ENCODE measurements at places on chromosomes 2 and 18.

DNA sequence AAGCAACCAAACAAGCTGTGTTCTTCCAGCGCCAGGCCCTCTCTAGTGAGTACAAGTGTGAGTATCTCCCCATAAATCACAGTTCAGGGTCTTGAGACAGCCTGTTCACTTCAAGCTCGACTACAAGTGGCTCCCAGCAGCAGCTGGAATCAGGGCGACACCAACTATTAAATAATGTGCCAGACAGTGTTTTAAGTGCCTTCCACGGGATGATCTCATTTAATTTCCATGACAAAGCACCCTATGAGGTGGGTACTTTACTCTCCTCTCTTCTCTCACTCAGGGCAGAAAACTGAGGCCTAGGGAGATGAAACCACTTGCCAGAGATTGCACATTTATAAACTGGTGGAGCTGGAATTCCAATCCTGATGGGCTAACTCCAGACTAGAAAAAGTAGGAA is 2.6 kb upstream of the FAM136A start:
- no peak for DNase-seq

- no peak for DNase-seq
These were observed 245.0 kb upstream of the MGAT5 start for GRCh38 chr2:134008837-134009236.

DNA sequence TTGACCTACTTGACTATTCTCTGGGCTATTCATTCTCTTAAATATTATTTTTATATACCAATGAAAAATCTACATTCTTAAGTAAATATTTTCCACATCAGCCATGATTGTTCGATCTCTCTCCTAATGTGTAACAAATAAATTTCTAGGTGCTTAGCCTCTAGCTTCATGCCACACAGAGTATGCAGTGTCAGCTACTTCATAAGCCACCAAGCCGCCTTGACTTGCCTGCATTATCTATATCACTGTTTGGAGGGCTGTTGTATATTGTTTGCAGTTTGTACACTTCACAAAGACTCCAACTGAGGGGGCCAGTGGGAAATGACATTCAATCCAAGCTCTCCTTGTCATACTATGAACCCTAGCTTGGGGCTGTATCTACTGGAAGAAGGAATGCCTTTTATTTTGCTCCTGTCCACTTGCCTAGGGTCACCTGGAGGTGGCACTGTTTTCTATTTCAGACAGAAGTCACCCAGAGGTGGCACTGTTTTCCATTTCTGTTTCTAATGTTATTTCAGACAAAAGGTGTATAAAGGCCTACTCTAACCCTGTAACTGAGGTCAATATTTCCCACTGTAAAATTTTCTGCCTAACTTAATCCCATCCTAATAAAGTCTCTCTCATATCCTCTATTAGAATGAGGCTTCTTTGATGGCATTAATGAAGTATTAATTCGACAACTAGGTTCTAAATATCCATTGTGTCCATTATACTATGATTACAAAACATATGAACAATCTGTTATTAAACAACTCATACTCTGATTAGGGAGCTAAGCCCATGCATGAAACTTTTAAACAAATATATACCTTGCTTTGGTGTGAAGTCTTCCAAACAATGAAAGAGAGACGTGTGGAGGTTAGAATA is 36.4 kb downstream of the COL5A2 start:
- DNase-seq, result peak; percentile 14

DNA sequence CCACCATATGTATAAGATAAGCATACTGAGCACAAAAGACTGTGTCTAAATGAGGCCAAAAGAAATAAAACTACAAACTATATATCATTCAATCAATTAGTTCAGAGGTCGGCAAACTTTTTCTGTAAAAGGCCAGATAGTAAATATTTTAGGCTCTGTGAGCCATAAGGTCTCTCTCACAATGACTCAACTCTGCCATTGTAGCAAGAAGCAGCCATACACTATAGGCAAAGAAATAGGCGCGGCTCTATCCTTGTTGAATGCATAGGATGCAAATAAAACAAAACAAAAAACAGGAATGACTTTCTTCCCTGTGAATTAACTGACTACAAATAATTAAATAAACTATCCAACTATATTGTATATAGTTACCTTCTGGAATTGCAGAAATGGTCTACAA is 8.6 kb upstream of the CCDC88A start:
- DNase-seq, result no peak

GRCh38 chr2:130791617-130791939 is 36.2 kb downstream of the AMER3 start:
- no peak for DNase-seq

DNA sequence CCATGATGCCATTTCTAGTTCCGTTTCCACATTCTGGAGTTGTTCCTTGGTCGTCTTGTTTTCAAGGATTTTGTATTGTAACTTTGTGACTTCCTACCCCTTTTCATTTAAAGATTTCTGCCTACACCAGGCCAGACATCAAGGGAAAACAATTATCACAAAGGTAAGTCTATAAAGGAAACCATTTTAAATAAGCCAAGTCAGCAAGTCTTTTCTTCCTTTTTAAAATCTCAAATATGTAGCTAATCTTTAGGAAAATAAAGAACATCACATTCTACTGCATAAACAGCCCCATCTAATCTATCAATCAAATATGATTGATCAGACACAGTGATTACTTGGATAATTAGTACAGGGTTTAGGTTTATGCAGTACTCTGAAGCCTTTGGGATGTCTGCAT is 35.8 kb upstream of the INSIG2 start:
- no peak for DNase-seq

DNA sequence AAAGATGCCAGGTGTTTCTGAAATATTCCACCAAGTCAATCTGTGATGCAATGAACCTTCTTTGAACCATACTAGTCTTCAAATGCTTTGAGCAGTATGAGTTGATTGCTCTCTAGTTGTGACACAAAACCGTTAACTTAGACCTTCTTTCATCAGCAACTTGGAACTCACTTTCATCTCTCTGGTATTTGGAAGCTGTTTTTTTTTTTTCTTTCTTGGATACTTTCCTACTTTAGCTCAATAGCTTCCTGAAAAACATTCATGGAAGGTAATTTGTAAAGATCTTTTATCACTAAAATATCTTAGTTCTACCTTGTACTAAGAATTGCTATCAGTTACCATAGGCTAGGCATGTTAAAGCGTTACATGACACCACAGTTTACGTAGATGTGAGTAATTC is 1071.9 kb upstream of the CHAC2 start:
- DNase-seq, result no peak

DNA sequence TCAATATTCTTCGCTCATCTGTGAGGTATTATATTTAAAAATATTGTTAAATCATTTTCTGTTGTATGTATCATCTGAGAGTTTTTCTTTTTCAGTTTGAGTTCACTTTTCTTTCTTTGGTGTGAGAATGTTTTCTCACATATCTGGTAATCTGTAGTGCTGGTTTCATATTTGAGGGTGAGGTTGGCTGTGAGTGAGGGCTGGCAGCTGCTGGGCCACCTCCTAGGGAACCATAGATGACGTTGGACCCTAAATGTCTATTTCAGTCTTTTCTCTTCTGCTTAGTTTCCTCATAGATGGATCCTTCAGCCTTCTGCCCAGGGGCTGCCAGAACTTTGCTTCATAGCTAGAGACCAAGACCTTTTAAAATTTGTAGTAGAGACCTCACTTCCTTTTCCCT is 33.5 kb downstream of the MGAT5 start:
- no peak for DNase-seq

DNA sequence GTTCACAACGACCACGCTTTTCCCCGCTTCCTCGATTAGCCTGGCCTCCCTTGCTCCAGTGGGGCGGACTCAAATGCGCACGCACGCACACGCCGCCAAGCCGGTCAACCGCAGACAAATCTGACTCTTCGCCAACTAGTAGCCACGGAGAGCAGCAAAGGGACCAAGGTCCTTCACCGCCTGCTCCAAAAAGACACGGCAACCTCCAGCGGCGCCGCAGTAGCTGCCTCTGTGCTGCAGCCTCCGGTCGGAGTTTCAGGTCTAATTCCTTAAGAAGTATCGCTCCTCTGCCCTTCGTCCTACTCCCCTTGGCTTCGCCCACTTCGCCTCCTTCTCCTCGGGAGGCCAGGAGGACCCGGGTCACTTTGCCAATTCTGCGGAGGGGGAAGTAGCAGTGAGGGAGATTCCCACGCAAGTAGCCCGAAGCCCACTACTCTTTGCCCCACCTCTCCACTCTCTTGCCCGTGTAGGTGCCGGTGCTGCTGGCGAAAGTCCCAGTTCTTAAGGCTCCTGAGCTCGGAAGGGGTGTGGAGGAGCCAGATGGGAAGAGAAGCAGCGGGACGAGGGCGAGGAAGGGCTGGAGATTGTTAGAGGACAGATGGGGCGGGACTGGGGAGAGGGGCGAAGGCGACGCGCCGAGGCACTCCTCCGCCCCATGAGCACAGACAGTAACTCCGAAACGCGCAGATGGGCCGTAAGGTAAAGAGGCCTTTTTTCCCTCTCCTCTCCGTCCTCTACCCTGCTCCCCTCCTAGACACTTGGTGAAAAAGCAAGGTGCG is 615 bp downstream of the AKAIN1 start:
- DNase-seq, result no peak

GRCh38 chr2:55712477-55713060 is 18.9 kb upstream of the PNPT1 start:
- no peak for DNase-seq

- no peak for DNase-seq
These were observed 169.3 kb upstream of the NXPH2 start for GRCh38 chr2:138949517-138949916.

DNA sequence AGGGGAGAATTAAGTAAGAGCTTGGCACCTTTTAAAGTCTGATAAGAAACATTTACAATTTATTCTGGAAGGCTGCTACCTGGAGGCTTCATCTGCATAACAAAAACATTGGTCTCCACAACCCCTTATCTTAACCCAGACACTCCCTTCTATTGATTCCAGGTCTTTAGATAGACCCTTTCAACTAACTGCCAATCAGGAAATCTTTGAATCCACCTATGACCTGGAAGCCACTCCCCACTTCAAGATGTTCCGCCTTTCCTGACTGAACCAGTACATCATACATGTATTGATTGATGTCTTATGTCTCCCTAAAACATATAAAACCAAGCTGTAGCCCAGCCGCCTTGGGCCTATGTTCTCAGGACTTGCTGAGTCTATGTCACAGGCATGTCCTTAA is 289.4 kb downstream of the AGPS start:
- no peak for DNase-seq

DNA sequence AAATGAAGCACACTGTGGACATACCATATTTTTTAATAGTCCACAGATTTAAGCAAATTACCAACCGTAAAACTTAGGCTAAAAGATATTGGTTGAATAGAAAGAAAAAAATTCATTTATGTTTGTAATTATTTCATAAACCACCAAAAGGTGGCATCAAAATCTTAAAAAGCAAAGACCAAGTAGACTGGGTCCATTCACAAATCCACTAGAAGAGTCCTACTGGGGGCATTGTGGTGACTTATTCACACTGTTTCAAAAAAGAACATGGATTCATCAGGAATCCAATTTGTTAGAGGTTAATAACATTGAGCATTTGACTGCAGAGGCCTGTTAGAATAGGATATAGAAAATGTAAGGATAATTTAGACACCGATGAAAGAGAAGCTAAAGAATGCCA is 194.9 kb upstream of the KYNU start:
- no peak for DNase-seq

- DNase-seq, result no peak
These were observed 30.7 kb downstream of the METTL4 start for GRCh38 chr18:2540575-2540974.

GRCh38 chr2:105432749-105433148 is 33.9 kb upstream of the FHL2 start:
- no peak for DNase-seq

GRCh38 chr18:60445341-60445740 is 72.8 kb upstream of the MC4R start:
- DNase-seq, result no peak

DNA sequence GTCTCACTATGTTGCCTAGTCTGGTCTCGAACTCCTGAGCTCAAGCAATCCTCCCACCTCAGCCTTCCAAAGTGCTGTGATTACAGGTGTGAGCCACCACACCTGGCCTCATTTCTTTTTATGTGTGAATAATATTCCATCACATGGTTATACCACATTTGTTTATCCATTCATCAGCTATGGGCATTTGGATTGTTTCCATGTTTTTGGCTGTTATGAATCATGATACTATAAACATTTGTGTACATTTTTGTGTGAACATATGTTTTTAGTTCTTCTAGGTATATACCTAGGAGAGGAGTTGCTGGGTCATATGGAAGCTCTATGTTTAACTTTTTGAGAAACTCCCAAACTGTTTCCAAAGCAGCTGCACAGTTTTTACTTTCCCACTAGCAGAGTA is 24.4 kb downstream of the PKP4 start:
- no peak for DNase-seq

GRCh38 chr2:97691166-97691565 is 21.7 kb downstream of the C2orf92 start:
- no peak for DNase-seq

GRCh38 chr2:179550214-179550613 is 285.6 kb upstream of the SESTD1 start:
- no peak for DNase-seq

DNA sequence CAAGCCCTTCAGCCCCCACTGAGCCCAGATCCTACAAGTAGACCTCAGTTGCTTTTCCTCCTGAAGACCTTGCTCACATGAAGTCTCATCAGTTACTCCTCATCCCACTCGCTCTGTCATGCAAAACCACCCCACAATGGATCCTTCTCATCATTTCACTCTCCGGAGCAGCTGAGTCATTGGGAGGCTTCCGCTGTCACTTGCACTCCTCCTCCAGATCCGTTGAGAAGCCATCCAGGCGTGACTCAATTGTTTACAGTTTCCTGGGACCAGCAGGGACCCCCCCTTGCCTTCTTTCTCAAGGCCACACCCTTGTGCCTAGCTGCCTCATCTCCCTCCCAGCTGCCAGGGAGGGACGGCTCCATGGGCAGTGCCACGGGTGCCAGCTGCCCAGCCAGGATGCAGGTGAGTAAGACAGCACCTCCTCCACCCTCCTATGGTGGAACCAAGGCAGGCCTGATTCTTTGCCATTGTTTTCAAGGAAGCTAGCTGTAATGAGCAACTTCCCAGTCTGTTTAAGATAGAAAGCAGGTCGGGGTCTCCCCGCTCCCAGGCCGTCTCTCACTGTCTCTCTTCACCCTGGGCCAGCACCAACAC is 16.3 kb downstream of the GPR55 start:
- DNase-seq, result no peak

DNA sequence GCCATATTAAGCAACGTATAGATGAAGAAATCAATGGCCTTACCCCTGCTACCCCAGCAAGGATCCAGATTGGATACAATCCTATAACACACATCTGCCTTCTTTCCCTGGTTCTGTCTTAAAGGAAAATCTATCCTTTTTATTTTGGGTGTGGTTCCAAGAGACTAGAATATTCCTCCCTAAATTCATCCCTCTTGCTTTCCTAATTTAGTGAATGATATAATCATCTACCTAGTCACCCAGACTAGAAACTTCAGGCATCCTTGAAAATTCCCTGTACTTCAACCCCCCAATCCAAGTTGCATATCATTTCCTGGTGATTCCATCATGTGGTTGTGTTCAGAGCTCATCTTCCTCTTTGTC is 35.1 kb upstream of the LPIN1 start:
- no peak for DNase-seq

DNA sequence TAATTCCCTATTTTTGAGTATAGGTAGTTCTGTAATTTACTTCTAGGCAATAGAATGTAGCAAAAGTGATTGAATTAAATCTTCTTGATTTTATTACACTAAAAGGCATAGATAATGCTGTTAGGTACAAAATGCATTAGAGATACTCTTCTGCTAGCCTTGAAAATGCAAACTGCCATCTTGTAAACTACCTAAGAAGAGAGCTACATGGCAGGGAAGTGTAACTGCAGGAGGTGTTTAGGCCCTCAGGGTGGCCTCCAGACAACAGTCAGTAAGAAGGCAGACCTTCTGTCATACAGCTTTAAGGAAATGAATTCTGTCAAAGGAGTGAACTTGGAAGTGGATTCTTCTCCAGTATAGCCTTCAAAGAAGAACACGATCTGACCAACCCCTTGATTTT is 1396.8 kb upstream of the SLC39A10 start:
- no peak for DNase-seq

All from NCI-H1694 (cell line).